ENCODE measurements at places on chromosomes 1 and 21. TPM values are rescaled to one million over a fixed set of nuclear protein-coding genes. Genes with fewer than 3 reads are reported as not detected.
A peak's percentile ranks its signal among the peaks of the same experiment; 100 is the strongest.

PGBD2 gene
- total RNA-seq: 6.7 TPM

KCND3 gene
- 4.0 TPM for total RNA-seq

AMPD1 gene
- total RNA-seq: not detected

CFAP141 gene
- total RNA-seq: not detected

CD244 gene
- not detected for total RNA-seq

ZNF670 gene
- total RNA-seq: 6.0 TPM

KRTAP19-1 gene
- total RNA-seq: not detected

LCE2B gene
- not detected for total RNA-seq

CELA3A gene
- total RNA-seq: not detected

TMEM52 gene
- 5.8 TPM for total RNA-seq

S100A11 gene
- 408 TPM for total RNA-seq

DNA sequence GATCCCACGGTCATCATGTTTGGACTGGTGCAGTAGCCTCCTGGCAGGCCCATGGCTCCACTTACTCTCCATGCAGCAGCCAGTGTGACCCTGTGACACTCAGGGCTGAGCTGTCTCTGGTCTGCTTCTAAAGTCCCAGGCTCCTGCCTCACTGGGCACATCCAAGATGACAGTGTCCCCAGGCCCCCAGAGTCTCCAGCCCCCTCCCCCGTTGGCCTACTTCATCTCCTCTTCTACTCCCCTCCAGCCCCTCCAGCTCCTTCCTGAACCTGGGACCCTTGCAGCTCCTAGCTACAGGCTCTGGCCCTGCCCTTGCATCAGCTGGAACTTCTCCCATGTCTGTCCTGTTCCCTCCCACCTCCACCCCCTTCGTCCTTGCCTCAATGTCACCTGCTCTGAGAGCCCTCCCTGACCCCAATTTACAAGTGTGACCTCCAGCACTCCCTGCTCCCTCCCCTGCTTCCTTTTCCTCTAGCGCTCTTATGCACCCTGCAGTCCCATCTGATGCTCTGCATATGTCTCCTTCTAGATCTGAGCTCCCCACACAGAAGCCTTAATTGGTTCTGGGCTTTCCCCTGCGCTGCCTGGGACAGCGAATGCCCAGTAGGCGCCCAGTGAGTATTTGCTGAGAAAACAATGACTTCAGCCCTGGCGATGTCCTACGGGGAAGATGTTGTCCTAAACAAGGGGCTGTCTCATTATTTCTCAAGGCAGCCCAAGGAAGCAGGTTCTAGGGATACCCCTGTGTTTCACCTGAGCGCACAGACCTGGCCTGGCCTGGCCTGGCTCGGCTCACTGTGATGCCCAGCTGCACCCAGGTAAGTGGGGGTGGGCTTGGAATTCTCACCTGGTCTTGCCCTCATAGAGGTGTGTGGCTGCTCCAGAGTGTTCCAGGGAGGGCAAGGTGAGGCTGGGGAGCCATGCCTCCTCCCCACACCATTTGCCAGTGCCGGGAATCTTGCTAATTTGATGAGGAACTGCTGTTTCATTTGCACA, 600.6 kb downstream of the PTPRU start:
- no peak for DNase-seq

DNA sequence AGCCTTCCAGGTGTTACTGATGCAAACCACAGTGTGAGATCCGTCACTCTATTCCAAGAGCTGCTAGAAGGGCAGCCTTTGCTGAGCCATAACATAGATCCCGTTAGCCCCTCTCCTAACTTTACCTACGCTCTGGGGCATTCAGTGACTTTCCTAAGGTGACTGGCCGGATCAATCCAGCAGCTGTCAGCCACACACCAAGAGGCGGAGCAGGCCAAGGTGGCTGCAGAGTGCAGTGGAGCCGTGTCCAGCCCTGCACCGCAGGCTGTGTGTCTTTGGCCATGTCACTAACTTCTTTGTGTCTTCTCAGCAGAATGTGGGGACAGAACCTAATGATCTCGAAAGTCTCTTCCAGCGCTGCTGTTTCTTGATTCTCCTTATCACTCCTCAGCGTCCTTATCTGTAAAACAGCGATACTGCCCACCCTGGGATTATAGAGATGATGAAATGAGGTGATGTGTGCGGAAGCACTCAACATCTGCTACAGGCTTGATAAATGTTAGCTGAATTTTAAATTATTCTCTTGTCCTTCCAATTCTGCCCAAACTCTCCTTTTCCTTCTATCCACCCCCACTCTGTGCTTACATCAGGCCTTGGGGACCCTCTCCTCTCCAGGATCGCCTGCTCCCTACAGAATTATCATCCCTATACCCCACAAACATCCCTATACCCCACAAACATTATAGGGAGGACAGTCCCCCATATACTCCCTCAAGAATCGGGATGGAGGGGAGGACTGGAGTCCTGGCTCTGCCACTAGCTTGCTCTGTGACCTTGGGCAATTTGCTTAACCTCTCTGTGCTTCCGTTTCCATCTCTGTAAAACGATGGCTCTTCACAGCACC, 25.8 kb upstream of the LRRN2 start:
- no peak for DNase-seq

- peak; percentile 88 for DNase-seq
Measured at GRCh38 chr21:43585924-43586413, 73.3 kb downstream of the HSF2BP start.

GRCh38 chr1:214280386-214281020, 456 bp upstream of the SMYD2 start:
- DNase-seq: peak; percentile 60

- no peak for DNase-seq
Measured at GRCh38 chr1:223091896-223092295, 51.2 kb downstream of the TLR5 start.

- DNase-seq: no peak
Measured at GRCh38 chr1:227333423-227333822, 15.1 kb upstream of the CDC42BPA start.

- no peak for DNase-seq
Measured at GRCh38 chr1:166112425-166112824, 54.4 kb downstream of the FAM78B start.

DNA sequence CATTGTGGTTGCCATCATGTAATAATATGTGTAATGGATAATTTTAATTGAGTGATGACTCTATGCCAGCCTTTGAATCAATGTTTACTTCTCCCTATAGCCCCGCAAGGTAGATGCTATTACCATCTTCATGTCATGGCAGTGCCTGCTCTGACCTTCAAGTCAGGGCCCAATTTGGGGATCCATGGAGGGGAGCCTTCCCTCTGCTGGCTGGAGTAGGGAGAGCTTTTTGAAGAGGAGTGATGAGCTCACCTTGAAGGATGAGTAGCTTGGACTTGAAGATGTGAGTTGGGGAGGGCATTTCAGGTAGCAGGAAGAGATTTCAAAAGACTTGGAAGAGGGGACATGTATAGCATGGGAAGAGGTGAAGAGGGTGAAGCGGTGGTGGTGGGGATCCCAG, 189.2 kb downstream of the FOXD2 start:
- DNase-seq: no peak

DNA sequence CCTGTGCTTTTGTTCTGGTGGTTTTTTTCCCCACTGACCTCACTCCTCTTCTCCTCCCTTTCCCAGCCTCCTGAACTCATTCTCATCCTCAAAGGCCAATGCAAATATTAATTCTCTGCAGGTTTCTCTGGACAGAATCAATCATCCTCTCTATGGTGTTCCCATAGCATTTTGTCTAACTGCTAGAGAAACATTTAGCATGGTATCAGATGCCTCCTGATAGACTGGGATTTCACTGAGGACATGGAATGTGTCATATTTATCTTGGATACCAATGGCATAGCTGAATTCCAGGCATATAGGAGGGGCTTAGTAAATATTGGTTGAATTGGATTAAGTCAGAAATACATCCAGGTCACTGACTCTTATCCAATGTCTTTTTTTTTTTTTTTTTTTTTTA, 46.1 kb upstream of the SRP9 start:
- DNase-seq: no peak

DNA sequence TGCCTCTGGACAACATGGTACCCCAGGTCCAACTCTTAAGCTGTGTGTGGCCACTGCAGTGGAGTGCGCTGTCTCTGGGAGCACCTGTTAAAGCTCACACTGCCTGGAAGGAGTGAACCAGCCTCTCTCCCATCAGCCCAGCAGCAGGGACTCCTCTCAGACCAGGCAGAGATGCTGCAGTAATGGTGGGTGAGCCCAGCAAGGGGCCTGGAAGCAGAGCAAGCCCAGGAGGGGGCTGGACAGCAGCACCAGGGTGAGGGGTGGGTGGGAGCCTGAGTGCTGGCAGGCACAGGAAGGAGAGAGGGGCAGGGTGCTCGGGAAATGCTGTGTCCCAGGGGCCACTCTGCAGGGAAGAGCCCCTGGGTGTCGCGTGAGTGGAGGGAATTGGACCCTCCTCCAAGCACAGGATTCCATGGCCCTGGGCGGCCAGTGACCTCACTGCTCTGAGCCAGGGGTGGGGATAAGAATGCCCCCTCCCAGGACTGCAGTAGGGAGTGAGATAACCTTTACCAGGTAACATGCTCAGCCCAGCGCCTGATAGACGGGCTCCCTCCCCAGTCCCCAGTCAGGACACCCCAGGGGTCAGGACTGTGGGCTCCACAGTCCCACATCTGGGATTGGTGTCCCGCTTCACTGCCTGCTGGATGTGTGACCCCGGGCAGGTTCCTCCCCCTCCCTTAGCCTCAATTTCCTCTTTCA, 313.1 kb downstream of the MATN1 start:
- DNase-seq: no peak

DNA sequence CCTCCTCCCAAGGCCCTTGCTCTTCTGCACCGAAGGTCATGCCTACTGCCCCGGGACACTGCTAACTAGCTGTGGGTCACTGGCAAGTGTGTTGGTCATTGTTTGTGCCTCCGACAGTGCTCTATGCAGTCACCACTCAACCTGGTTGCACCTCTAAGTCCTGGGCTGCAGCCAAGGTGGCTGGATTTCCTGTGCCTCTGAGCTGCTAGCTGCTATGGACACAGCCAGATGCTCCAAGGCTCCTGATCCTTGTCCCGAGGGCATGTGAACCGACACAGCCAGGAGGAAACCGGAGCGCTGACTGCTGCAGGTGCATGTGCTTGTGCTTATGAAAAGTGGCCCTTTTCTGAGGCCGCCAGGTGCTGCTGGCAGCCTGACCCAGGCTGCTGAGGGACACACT, 14.7 kb upstream of the SPOCD1 start:
- no peak for DNase-seq

GRCh38 chr1:156268336-156268735, 14.3 kb downstream of the SMG5 start:
- no peak for DNase-seq

DNA sequence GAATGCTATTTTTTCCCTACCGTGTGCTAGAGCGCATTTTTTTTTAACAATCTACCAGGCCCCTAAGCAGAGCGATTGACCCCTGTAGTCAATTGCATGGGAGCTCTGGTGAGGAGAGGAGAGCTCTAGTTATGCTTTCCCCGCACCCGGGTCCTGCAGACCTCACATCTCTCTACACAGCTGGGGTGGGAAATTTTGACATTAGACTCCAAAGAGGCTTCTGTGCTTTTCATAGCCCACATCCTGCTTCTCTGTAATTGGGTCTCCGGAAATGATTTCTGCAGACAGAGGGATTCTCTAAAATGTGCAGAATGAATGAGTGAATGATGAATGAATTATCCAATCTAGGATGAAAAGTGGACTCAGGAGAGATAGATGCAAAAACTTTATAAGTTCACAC, 41.5 kb upstream of the DUSP10 start:
- DNase-seq: no peak

- DNase-seq: no peak
Measured at GRCh38 chr1:173137107-173137706, 69.9 kb downstream of the TNFSF4 start.

DNA sequence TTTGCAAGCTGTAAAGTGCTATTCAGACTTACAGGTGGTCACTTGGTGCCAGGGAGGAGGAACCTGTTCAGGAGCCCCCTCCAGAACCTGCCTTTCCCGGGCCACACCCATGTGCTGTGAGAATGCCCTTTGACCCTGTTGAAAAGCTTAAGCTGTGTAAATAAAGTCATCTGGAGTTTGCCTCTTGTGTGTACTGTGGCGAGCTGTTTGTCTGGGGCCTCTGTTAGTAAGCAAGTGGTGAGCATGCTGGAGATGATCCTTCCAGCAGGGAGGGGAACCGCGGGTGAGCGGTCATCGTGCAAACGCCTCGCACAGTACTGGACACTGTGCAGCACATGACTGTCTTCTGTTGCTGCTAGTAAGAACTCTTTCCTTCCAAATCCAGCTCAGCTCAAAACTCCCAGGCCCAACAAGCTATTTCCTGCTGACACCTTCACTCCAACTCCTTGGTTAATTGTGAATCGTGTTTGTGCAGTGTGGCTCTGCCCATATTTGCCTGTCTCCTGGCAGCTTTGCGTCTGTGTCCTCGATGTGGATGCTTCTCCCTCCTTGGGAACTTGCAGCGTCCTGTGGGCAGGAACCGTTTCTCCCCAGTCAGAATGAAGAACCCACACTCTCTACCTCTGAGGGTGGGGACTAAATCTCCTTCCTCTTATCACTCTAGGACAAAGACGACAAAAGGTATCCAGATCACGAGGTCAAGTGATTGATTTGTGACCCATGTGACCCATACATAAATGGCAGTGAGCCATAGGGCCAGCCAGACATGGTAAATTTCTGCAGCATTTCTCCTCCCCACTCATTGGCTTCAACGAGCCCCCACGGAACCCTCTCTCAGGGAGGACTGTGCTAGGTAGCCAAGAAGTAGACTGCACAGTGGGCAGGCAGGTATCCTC, 13.9 kb upstream of the BTG2 start:
- peak; percentile 91 for DNase-seq

DNA sequence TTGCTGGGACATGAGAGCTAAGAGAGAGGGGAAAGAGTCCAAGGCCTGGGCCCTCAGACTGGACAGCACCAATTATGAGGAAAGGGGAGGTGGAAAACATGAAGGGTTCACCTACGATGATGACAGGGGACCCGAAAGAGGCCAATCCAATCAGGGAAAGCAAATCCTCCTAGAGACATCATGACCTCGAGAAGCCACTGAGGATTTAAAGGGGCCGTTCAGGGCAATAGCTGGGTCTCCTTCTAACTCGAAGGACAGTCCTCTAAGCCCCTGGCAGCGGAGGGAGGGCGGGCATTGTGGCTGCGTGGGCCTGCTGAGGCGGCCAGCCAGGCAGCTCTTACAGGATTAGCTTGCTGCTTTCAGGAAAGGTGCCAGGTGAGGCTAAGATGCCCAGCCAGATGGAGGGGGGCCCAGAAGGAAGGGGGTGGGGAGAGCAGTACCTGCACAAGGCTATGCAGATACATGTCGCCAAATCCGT, 7.4 kb downstream of the MEF2D start:
- no peak for DNase-seq

Measured in Caco-2 (cell line).